ENCODE measurements at places on chromosomes 16 and 17. TPM values are rescaled to one million over a fixed set of nuclear protein-coding genes. Genes with fewer than 3 reads are reported as not detected.

Gene TMEM100
- 185 TPM for total RNA-seq

Gene MAP2K4
- total RNA-seq, result 10.2 TPM

Gene AHSP
- total RNA-seq, result not detected

Gene CCL1
- total RNA-seq, result not detected

Gene SDR42E2
- not detected for total RNA-seq

Gene CTF1
- 12.5 TPM for total RNA-seq

GRCh38 chr16:74268372-74268782 is 28.2 kb upstream of the PSMD7 start:
- DNase-seq, result no peak

DNA sequence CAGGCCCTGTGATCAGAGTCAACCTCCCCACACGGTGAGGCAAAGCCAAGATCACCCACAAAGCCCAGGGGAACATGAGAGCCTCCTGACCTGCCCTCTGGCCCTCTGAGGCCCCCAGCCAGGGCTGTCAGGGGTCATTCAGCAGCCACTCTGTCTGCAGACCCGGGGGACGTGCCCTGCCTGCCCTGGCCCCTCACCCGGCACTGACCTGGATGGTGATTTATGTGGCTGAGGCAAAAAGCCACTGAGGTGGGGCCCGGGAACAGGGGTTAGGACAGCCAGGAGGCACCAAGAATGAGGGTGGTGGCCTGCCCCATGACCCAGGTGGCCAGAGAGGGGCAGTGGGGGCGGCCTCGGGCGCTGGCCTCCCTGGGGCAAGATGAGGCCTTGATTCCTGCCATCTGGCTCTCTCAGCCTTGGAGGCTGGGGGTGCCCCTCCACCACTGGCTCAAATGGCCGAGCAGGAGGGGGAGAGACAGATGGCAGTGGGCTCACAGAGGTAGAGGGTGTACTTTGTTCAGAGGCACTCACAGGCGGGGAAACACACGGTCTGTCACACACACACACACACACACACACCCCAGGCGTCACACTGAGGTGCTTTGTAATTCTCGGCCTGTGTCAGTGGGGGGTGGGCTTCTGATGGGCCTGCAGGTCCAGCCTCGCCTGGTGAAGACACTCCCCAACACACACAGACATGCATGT is 174.0 kb upstream of the GSE1 start:
- no peak for DNase-seq

DNA sequence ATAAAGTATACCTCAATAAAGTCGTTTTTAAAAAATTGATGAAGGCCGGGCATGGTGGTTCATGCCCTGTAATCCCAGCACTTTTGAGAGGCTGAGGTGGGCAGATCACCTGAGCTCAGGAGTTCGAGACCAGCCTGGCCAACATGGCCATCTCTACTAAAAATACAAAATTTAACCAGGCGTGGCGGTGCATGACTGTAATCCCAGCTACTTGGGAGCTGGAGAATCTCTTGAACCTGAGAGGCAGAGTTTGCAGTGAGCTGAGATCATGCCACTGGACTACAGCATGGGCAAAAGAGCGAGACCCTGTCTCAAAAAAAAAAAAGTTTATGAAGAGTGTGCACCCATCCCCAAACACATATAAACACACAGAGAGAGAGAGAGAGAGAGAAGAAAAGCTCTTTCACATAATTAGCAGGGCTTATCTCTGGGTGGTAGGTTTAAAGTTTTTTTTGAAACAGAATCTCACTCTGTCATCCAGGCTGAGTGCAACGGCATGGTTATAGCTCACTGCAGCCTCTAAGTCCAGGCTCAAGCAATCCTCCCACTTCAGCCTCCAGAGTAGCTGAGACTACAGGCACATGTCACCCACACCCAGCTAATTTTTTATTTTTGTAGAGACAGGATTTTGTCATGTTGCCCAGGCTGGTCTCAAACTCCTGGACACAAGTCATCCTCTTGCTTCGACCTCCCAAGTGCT is 3.0 kb downstream of the SREBF1 start:
- DNase-seq, result no peak

DNA sequence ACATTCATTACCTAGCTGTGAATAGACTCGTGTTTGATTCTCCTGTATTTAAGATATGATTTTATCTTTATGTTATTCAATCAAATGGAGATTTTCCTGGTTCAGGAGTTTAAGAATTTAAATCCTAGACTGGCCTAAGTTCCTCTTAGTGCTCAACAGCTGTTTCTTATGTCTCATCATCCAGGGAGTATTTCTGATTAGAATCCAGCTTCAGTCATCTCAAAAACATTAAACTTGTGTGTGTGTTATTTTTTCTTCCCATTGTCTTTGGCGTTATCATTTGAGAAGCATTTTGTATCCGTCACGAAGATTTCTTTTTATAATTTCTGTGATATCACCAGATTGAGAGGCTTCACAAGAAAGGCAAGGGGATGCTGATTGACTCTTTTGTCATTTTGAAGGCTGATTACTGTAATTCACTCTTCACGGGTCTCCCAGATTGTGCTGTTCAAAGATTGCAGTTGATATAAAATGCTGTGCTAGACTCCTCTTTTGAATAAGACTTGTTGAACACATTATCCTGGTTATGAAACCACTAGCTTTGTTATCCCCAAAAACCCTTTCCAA is 204.8 kb downstream of the CDH8 start:
- no peak for DNase-seq

DNA sequence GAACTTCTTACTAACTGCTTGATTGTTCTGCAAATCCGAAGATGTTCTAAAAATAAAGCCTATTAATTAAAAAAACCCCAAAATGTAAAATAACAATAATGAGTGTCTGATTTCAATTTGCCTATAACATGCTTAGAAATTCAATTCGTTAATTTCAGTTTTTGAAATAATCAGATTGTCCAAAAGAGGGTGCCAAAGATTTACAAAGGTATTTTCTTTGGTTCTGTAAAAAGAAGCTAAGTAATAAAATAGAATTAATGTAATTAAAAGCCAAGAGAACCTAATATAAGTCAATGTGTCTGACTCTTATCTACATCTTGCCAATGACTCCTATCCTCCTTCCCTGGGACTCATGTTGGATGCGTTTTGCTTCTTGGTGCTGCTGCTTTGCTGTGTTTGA is 75.0 kb upstream of the CPHXL start:
- no peak for DNase-seq

GRCh38 chr17:58059141-58059540 is 24.1 kb upstream of the DYNLL2 start:
- DNase-seq, result no peak

DNA sequence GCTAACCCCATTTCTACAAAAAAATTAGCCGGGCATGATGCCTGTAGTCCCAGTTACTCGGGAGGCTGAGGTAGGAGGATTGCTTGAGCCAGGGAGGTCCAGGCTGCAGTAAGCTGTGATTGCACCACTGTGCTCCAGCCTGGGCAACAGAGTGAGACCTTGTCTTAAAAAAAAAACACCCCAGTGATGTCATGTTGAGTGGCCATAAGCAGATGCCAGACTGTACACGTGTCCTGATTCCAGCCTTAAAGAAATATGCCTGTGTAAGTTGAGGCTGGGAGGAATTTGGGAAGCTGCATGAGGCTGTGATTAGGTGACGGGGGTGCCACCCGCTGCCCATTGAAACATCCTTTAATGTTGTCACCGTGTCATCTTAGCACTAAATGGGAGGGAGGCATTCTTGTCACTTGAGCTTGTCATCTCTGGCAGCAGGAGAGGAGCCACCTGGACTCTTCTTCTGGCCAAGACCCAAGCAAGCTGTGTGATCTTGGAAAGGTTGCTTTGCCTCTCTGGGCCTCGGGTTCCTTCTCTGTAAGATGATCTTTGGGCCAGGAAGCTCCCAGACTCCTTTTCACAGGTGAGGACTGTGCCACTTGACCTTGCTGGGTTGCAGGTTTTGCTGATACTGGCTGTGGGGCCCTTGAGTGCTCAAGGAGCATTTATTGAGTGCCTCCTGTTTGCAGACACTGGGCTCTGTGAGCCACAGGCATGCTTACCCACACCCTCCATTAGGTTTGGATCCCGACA is 98.3 kb upstream of the CIBAR2 start:
- no peak for DNase-seq

Measured in upper lobe of left lung (tissue), 6 donors.